ENCODE measurements at places on chromosomes 13 and 19. TPM values are rescaled to one million over a fixed set of nuclear protein-coding genes. Genes with fewer than 3 reads are reported as not detected.

PROZ gene
- not detected for total RNA-seq

FBXL3 gene
- 190 TPM for total RNA-seq

C19orf81 gene
- not detected for total RNA-seq

SMIM17 gene
- 0.60 TPM for total RNA-seq

WDR88 gene
- not detected for total RNA-seq

FREM2 gene
- total RNA-seq, result 13.3 TPM

C19orf25 gene
- 47.4 TPM for total RNA-seq

APOC1 gene
- total RNA-seq, result 71.7 TPM

ZNF583 gene
- total RNA-seq, result 4.5 TPM

DNA sequence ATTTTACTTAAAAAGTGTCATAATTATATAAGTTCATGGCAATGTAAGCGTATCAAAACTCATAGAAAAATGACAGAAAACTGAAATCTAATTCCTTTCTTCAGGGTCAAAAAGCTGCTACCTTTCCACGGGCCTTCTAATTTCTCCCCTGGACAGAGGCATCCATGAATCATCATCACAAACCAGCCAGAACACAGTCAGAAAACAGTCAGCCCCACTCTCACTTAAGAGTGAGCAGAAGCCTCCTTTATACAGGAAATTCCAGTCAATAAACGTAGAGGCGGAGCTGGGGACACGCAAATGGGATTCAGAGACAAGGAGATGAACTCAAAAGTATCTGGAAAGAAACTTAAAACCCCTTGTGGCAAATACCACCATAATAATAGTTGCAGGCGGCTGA lies 54.2 kb upstream of the ABCC4 start:
- H3K4me1 ChIP-seq, result no peaks in the 10 kb centered on the region
- no peak overlapping the region for H3K27ac ChIP-seq
- H3K36me3 ChIP-seq, result no peaks in the 10 kb centered on the region

DNA sequence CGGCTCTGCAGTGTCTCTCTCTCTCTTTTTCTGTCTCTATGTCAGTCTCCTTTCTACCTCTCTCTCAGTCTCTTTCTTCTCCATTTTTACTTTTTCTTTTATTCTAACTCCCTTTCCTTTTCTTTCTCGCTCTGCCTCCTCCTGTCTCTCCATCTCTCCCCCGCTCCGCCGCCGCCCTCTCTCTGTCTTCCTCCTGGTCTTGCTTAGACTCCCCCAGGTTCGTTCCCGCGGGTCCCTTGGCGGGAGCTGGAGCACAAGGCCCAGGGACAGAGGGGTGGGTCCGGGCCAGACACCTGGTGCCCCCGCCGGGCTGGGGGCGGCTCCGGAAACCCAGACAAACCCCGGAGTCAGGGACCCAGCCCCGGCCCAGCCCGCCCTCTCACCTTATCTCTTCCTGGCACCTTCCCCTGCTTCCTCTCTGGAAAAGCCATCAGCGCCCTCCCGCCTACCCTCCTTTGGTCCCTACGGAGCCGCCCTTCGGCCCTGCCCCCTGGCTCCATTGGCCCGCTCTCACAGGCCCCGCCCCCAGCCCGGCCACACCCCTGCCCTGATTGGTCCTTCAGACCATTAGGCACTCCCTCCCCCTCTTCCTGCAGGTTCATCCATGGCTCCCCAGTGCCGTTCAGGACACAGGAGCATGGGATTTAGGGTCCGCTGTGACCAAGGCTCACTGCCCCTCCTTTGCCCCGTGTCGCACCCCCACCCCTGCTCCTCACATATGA lies 15.4 kb upstream of the NOP53 start:
- H3K27ac ChIP-seq, result peak overlapping the region; percentile 67
- H3K27me3 ChIP-seq, result no peaks in the 10 kb centered on the region
- no peaks in the 10 kb centered on the region for H3K36me3 ChIP-seq
- DNase-seq, result peak; percentile 63

DNA sequence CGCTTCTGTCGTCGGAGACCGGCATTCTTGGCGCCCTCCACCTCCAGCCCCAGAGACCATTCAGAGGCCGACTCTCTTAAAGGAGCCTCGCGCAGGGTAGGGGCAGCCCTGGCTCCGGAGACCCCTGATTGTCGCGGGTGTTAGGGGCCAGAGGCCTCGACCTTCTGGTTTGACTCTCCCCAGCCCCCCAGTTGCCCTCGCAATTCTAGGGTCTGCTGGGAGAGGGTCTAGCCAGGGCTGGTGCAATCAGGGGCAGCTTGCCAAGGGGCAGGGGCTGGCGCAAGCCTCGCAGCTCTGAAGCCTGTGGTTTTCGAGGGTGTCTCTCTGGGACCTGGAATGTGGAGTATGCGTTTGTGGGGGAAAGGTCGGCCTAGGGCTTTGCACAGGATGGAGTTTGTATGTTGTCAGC lies 1.6 kb upstream of the SLC7A10 start:
- H3K4me1 ChIP-seq, result no peaks in the 10 kb centered on the region
- H3K27ac ChIP-seq, result no peak overlapping the region
- H3K4me3 ChIP-seq, result no peak overlapping the region
- H3K27me3 ChIP-seq, result peaks cover 64% of the 10 kb centered on the region

DNA sequence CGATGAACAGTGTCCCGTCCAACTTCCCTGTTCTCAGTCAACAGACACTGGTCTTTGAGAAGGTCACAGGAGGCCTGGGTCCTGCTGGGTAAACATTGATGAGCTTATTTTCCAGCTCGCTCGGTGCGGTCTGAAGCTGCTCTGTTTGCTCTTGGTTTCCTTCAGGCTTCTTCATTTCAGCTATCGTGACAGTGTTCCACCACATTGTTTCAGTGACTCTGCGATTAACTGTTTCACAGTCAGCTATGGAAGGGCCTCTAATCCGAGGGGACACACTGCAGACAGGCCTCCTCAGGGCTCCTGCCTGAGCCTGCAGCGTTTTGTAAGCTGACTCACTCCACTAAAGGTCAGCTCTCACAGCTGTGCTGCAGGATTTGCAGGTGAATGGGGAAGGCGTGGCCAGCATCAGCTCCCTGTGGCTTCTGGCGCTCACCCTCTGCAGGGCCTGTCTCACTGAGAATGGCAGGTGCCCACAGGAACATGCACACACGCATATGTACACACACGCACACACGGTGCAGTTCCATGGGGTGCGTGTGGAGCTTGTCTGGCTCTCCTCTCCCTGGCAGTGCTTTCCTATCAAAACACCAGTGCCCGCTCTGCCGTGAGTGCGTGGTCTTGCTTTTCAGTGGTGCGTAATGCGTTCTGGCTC lies 62.9 kb upstream of the MCF2L start:
- H3K27me3 ChIP-seq, result no peaks in the 10 kb centered on the region
- no peak overlapping the region for H3K4me3 ChIP-seq
- no peaks in the 10 kb centered on the region for H3K4me1 ChIP-seq
- H3K36me3 ChIP-seq, result no peaks in the 10 kb centered on the region

DNA sequence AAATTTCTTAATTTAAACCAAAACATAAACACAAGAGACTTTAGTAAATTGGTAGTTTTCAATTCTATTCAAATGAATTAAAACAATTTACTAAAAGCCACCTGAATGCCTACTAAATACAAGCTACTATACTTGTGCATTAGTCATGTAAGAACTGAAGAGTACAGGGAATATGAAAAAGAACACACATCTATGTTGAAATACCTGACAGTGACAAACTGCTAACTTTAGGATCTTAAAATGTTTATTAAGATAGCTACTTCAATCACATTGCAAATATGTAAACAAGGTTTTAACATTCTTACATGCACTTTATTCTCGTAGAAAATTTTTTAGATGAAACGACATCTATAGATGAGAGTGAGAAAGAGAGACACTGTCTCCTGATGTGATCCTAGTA lies 4.1 kb downstream of the SPRYD7 start:
- peaks cover 39% of the 10 kb centered on the region for H3K36me3 ChIP-seq
- no peak overlapping the region for H3K4me3 ChIP-seq
- H3K4me1 ChIP-seq, result peaks cover 7% of the 10 kb centered on the region
- DNase-seq, result no peak
- no peak overlapping the region for H3K27ac ChIP-seq

- no peaks in the 10 kb centered on the region for H3K36me3 ChIP-seq
- no peak overlapping the region for H3K27ac ChIP-seq
- DNase-seq, result no peak
- no peaks in the 10 kb centered on the region for H3K4me1 ChIP-seq
Observed at GRCh38 chr19:29128203-29128602, 84.7 kb downstream of the UQCRFS1 start.

DNA sequence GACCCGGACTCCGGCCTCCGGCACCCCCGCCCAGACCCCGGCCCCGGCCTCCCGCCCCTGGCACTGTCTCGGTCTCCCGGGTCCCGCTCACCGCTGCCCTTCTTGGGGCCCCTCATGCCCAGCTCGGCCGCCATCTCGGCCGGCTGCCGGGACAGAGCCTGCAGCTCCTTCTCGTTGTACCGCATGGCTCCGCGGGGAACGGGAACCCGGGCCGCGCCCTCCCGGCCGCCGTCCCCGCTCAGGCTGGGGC lies 140 bp downstream of the PLEKHJ1 start:
- H3K27ac ChIP-seq, result peak overlapping the region; percentile 93
- peak overlapping the region; percentile 72 for H3K4me3 ChIP-seq
- peaks cover 83% of the 10 kb centered on the region for H3K4me1 ChIP-seq

- no peak overlapping the region for H3K27ac ChIP-seq
- no peak overlapping the region for H3K4me3 ChIP-seq
- DNase-seq, result no peak
- H3K4me1 ChIP-seq, result no peaks in the 10 kb centered on the region
- no peaks in the 10 kb centered on the region for H3K36me3 ChIP-seq
- H3K27me3 ChIP-seq, result no peaks in the 10 kb centered on the region
Observed at GRCh38 chr19:9128171-9128570, 1.4 kb upstream of the OR7G3 start.

DNA sequence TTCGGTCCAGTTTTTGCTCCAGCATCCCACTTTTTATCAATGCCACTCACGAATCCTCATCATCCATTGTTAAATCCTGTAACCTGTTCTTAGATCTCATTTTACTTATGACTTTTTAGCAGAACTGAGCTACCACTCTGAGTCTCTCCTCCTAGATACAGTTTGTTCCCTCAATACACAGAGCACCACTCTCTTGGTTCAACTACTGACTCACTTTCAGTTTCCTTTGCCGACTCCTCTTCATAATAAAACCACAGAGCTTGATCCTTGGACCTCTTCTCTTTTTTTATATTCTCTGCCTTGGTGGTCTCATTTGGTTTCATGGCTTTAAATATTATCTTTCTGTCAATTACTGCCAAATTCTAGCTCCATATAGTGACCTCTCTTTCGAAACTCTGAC lies 150.3 kb downstream of the SLITRK5 start:
- no peak for DNase-seq
- no peak overlapping the region for H3K27ac ChIP-seq
- no peak overlapping the region for H3K4me3 ChIP-seq

DNA sequence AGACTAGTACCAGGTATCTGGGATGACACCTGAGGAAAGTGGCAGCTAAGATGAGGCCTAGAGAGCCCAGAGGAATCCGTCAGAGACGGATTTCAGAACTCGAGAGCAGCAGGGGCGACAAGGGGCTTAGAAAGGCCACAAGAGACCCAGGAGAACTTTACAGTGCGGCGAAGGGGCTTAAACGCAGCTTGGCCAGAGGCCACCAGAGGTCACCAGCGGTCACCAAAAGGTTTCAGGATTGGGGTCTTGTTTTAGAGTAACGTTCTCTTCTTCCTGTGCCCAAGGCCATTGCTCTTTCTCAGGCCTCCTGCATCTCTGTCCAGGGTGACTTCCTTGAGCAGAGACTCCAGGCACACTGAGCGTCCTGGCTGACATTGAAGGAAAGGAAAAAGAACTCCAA lies 2.2 kb downstream of the ZSCAN22 start:
- H3K4me1 ChIP-seq, result peaks cover 12% of the 10 kb centered on the region
- no peak overlapping the region for H3K4me3 ChIP-seq
- DNase-seq, result no peak
- no peaks in the 10 kb centered on the region for H3K27me3 ChIP-seq

- DNase-seq, result no peak
- no peak overlapping the region for H3K4me3 ChIP-seq
- H3K27me3 ChIP-seq, result no peaks in the 10 kb centered on the region
- peak overlapping the region; percentile 10 for H3K27ac ChIP-seq
- no peaks in the 10 kb centered on the region for H3K36me3 ChIP-seq
- H3K4me1 ChIP-seq, result no peaks in the 10 kb centered on the region
Observed at GRCh38 chr13:40228990-40229389, 437.5 kb downstream of the FOXO1 start.

GRCh38 chr13:46609052-46609451 lies 56.1 kb downstream of the LRCH1 start:
- no peaks in the 10 kb centered on the region for H3K27me3 ChIP-seq
- no peak overlapping the region for H3K27ac ChIP-seq
- H3K4me3 ChIP-seq, result no peak overlapping the region
- H3K36me3 ChIP-seq, result no peaks in the 10 kb centered on the region

- peaks cover 4% of the 10 kb centered on the region for H3K36me3 ChIP-seq
- peaks cover 10% of the 10 kb centered on the region for H3K4me1 ChIP-seq
- H3K27me3 ChIP-seq, result no peaks in the 10 kb centered on the region
- no peak overlapping the region for H3K27ac ChIP-seq
Observed at GRCh38 chr19:5078182-5078581, 109.3 kb downstream of the KDM4B start.

- peaks cover 36% of the 10 kb centered on the region for H3K36me3 ChIP-seq
- H3K4me1 ChIP-seq, result no peaks in the 10 kb centered on the region
- peak overlapping the region; percentile 95 for H3K4me3 ChIP-seq
- H3K27ac ChIP-seq, result peak overlapping the region; percentile 97
- DNase-seq, result no peak
Observed at GRCh38 chr19:55406826-55407549, 600 bp downstream of the UBE2S start.

Data from tibial nerve (tissue), 4 donors.